H1 (cell line): ENCODE measurements at places on chromosomes 12 and 14.

DNA sequence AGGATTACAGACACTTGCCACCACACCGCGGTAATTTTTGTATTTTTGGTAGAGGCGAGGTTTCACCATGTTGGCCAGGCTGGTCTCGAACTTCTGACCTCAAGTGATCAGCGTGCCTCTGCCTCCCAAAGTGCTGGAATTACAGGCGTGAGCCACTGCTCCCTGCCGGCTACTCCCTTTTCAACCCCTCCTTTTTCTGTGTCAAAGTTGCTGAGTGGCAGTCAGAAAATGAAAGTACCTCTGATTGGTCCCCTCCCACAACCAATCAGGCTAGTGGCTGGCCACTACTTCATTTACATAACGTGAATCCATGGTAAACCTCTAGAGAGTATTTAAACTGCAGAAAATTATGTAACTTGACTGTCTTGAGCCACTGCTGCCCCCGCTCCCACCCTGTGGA is 5.9 kb downstream of the RESF1 start:
- H3K27me3 ChIP-seq = no peaks in the 10 kb centered on the region
- H3K4me1 ChIP-seq = peaks cover 24% of the 10 kb centered on the region
- DNase-seq = no peak
- H3K4me3 ChIP-seq = no peak overlapping the region
- H3K27ac ChIP-seq = no peak overlapping the region

DNA sequence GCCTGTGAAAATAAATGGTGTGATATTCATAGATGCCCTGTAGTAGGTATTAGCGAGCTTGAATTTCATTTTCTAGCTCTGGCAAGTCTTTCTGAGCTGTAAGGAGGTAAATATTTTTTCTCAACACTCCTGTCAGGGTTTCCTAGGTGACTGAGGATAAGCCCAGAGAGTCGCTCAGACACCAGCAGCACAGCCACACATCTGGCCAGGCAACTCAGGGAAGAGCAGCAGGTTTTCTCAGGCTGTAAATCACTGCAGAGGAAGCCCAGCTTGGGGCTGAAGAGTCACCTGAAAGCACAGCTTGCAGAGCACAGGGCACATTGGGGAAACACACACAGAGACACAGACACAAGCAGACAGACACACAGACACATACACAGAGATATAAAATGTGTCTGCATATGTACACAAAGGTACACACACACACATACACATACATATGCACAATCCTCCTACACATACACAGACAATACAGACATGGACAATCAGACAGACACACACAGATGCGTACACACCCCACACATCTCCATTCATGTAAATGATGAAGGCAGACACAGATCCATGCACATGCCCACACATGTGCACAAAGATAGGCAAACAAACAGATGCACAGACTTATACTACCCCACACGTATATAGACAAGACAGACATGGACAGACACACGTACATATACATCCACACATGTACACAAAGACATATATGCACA is 232.0 kb upstream of the TMTC1 start:
- DNase-seq = no peak
- no peaks in the 10 kb centered on the region for H3K27me3 ChIP-seq
- no peaks in the 10 kb centered on the region for H3K4me1 ChIP-seq
- no peaks in the 10 kb centered on the region for H3K36me3 ChIP-seq

DNA sequence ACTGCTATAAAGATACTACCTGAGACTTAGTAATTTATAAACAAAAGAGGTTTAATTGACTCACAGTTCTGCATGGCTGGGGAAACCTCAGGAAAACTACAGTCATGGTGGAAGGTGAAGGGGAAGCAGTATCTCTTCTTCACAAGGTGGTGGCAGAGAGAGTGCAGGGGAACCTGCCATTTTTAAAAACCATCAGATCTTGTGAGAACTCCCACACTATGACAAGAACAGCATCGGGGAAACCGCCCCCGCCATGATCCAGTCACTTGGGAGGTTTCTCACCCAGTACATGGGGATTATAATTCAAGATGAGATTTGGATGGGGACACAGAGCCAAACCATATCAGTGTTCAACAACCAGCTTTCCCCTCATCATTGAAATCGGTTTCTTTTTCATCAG is 49.9 kb downstream of the AEBP2 start:
- peaks cover 7% of the 10 kb centered on the region for H3K36me3 ChIP-seq
- no peak overlapping the region for H3K27ac ChIP-seq
- peaks cover 5% of the 10 kb centered on the region for H3K4me1 ChIP-seq
- no peak overlapping the region for H3K4me3 ChIP-seq

- H3K36me3 ChIP-seq = no peaks in the 10 kb centered on the region
- H3K4me3 ChIP-seq = no peak overlapping the region
- H3K27ac ChIP-seq = no peak overlapping the region
- no peaks in the 10 kb centered on the region for H3K4me1 ChIP-seq
Measured at GRCh38 chr12:66776974-66777373, 98.1 kb upstream of the GRIP1 start.

GRCh38 chr12:17159506-17160300 is 553.7 kb upstream of the LMO3 start:
- no peaks in the 10 kb centered on the region for H3K27me3 ChIP-seq
- H3K27ac ChIP-seq = no peak overlapping the region
- no peaks in the 10 kb centered on the region for H3K36me3 ChIP-seq
- no peak for DNase-seq
- no peaks in the 10 kb centered on the region for H3K4me1 ChIP-seq

GRCh38 chr14:79586989-79587598 is 624.2 kb downstream of the DIO2 start:
- H3K27ac ChIP-seq = no peak overlapping the region
- H3K27me3 ChIP-seq = no peaks in the 10 kb centered on the region
- H3K36me3 ChIP-seq = no peaks in the 10 kb centered on the region
- no peak overlapping the region for H3K4me3 ChIP-seq
- no peaks in the 10 kb centered on the region for H3K4me1 ChIP-seq

- no peaks in the 10 kb centered on the region for H3K27me3 ChIP-seq
- H3K4me3 ChIP-seq = no peak overlapping the region
- DNase-seq = peak; percentile 23
- H3K36me3 ChIP-seq = no peaks in the 10 kb centered on the region
Measured at GRCh38 chr12:66087365-66087943, 43.1 kb downstream of the LLPH start.

GRCh38 chr12:115722181-115722580 is 555.3 kb downstream of the MED13L start:
- H3K4me3 ChIP-seq = no peak overlapping the region
- no peaks in the 10 kb centered on the region for H3K27me3 ChIP-seq
- H3K36me3 ChIP-seq = no peaks in the 10 kb centered on the region
- no peak for DNase-seq
- no peak overlapping the region for H3K27ac ChIP-seq

DNA sequence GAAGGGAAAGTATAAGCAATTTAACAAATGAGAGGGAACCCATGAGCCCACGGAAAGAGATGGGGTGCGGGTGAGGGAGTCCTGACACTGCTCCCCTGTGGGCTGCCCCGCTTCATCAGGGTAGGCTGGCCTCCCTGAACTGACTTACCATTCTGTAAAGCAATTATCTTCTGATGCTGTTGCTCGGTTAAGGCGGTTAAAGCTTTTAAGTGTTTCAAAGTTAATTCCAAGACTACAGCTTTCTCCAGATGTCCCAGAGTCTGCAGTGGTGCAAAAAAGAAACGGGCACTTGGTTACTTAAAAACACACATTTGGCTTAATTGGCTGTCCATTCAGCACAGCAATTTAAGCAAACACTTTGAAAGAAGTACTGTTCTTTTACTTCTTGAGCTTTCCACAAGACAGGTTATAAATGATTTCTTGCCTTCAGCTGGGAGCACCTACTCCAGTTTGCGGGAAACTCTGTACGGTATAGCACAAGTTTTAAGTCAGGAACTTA is 1.3 kb downstream of the BHLHE41 start:
- H3K36me3 ChIP-seq = peaks cover 5% of the 10 kb centered on the region; the same call in 1 of the 2 replicates
- H3K4me1 ChIP-seq = no peaks in the 10 kb centered on the region; the same call in 1 of the 2 replicates
- peak overlapping the region; percentile 36 for H3K4me3 ChIP-seq
- no peak for DNase-seq
- H3K27ac ChIP-seq = no peak overlapping the region

DNA sequence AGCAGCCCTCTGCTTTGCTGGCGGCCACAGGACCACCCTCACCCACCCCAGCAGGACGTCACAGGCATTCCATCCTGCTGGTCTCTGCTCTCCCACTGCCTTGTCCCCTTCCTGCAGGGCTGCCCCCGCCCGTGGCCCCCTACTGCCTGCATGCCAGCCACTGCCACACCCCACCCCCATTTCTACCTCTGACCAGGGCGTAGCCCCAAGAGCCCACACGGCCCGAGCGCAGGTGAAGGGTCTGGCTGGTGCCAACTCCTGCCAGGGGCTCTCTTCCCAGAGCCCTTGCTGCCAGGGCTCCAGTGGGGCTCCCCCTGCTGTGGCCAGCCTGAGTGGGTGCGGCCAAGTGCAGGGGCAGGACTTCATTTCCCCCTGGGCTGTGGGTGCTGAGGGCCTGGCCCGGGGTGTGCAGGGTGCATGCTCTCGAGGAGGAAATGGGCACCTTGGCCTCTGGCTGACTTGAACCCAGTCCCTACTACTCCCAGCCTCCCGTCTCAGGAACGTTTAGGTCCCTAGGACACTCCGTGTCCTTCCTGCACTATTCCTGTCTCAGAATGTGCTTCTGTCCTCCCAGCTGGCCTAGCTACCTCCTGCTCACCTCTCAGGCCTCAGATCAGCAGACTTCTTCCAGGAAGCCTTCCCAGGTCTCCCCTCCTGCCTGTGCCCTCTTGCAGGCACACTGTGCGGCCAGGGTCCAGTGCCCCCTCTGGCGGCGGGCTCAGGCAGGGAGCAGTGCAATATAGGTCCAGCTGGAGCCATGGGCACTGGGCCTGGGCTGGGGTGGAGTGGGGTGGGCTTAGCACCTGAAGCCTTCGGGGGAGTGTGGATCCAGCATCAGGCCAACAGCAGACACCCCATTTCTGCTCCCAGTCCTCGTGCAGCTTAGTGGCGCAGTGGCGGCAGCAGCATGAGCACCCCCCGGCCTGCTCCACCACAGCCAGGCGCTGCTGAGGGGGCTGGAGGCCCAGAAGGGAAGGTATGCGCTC is 1.4 kb downstream of the LBHD2 start:
- DNase-seq = peak; percentile 84
- peaks cover 17% of the 10 kb centered on the region; the same call in 1 of the 2 replicates for H3K27me3 ChIP-seq
- no peaks in the 10 kb centered on the region for H3K36me3 ChIP-seq
- H3K27ac ChIP-seq = no peak overlapping the region

- no peaks in the 10 kb centered on the region for H3K4me1 ChIP-seq
- H3K27ac ChIP-seq = peak overlapping the region; percentile 85; the same call in 1 of the 2 replicates
- H3K27me3 ChIP-seq = no peaks in the 10 kb centered on the region
- H3K4me3 ChIP-seq = peak overlapping the region; percentile 93
- no peak for DNase-seq
Measured at GRCh38 chr14:104753528-104754212, 723 bp downstream of the SIVA1 start.

GRCh38 chr12:26130728-26131127 is 5.9 kb upstream of the BHLHE41 start:
- peaks cover 3% of the 10 kb centered on the region for H3K4me1 ChIP-seq
- H3K4me3 ChIP-seq = no peak overlapping the region
- peaks cover 35% of the 10 kb centered on the region for H3K27me3 ChIP-seq

DNA sequence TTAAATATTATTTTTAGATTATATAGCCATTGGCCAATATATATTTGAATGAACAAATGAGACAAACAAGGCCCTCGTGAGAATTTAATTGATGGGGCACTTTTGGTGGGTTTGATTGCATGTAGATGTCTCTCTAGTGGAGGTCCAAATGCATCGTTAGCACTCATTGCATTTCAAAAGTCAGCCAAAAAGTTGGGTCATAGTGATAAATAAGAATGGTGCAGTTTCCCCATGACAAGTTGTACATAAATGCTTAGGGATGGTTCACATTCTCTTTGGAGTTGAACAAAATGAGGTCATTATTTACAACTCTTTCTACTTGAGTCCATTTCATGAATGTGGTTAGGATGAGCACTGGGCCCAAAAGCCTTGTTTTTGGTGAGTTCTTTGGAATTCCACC is 1.0 kb downstream of the BEST3 start:
- H3K4me3 ChIP-seq = no peak overlapping the region
- DNase-seq = no peak
- no peaks in the 10 kb centered on the region for H3K27me3 ChIP-seq
- no peaks in the 10 kb centered on the region for H3K36me3 ChIP-seq
- no peak overlapping the region for H3K27ac ChIP-seq

- H3K27ac ChIP-seq = no peak overlapping the region
- peak overlapping the region; percentile 77 for H3K4me3 ChIP-seq
- no peaks in the 10 kb centered on the region for H3K27me3 ChIP-seq
- no peak for DNase-seq
- H3K4me1 ChIP-seq = peaks cover 7% of the 10 kb centered on the region
Measured at GRCh38 chr12:120115692-120116440, 687 bp downstream of the RAB35 start.

DNA sequence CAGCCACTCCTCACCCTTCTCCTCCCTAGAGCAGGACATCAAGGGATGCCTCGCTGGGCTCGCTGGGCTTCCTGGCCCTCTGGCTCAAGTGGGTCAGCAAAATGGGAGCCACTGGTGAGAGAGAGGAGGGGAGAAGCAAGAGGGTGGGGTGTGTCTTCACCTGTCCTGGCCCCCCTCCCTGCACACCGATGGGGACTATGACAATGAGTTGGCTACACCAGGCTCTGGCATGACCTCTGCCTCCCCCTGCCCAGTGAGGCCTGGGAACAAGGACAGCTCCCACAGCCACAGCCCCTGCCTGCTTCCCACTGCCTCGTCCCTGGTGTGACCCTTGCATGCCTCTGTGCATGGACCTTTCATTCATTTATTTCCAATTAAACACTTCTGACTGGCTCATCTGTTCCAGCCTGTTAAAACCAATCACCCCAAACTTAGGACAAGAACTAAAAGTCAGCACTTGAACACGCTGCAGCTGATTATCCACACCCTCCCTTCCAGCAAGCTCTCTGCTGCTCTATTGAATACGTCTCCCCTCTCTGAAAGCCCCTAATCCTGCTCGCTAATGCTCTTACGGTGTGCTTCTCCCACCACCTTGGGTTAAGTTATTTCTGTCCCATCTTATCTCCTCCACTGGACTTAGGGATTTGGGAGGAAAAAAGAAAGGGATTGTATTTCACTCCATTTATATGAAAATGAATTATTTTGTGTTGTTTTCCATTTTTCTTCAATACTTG is 5.8 kb upstream of the PPP2R5C start:
- no peak overlapping the region for H3K4me3 ChIP-seq
- no peaks in the 10 kb centered on the region for H3K36me3 ChIP-seq
- DNase-seq = no peak
- peaks cover 15% of the 10 kb centered on the region for H3K27me3 ChIP-seq
- peaks cover 3% of the 10 kb centered on the region for H3K4me1 ChIP-seq
